ENCODE measurements at places on chromosomes 6 and 20. TPM values are rescaled to one million over a fixed set of nuclear protein-coding genes. Genes with fewer than 3 reads are reported as not detected.

COL9A1 gene
- 11.0 TPM for total RNA-seq

C6orf47 gene
- total RNA-seq, result 17.2 TPM

CGA gene
- total RNA-seq, result not detected

PLAGL2 gene
- 2.8 TPM for total RNA-seq

COL21A1 gene
- total RNA-seq, result 1.3 TPM

NKX2-2 gene
- total RNA-seq, result 0.31 TPM

SH3BGRL2 gene
- 16.0 TPM for total RNA-seq

CDH4 gene
- total RNA-seq, result 44.4 TPM

DTNBP1 gene
- total RNA-seq, result 7.8 TPM

Data from parietal lobe (tissue), 2 donors.